Stimulated activated CD4-positive, alpha-beta T cell treated with anti-CD3 and anti-CD28 coated beads, Interleukin-1b, Interleukin-23, amount 100 ng/mL, for 1 hour (primary cell): ENCODE measurements at places on chromosomes 4 and X.

- DNase-seq, result no peak
These were observed 3.4 kb downstream of the YTHDC1 start for GRCh38 chr4:68346461-68346860.

DNA sequence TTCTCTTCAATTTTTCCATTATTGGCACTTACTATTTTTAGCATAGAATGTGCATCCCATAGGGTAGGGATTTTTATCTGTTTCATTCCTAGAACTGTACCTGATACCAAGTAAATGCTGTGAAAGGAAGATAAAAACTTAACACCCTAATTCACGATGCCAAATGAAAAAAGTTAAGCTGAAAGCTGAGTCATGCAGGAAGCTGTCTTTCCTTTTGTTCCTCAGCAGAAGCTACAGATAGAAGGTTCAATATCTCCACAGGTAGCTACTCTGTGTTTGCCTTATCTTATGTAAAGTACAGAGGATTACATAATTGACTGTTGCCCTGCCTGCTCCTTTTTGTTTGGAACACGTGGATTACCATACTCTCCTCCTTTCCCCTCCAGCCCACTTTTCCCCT is 77.0 kb downstream of the LRP2BP start:
- DNase-seq, result no peak

DNA sequence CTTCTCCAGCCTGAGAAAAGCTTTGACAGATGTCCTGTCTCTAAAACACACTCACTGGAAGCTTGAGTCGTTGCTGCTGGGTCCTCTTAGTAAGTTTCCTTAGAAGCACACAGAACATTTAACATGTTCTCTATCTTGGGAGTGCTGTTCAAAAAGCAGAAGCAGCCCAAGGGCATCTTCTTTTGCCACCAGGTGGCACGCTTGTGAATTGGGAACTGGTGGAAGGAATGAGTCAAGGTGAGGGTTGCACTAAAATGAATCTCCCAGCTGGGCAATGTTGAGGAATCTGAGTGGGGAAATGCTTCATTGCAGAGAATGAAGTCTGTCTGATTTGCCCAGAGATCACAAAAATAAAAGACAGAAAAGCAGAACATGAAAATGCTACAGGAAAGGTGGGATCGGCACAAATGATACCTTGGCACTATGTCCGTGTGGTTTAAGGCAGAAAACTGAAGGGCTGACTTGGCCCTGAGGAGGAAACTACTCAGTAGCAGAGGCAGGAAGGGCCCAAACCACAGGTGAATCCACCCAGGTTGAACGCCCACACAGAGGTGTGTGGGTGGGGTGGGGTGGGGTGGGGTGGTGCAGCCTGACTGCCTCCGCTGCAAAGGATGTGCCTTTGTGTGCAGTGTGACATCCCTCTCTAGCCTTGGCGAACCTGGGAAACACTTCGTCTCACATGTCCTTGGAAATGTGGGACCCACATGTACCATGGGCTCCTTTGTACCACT is 26.0 kb downstream of the KIT start:
- DNase-seq, result peak; percentile 16

- DNase-seq, result no peak
These were observed 285.0 kb upstream of the AADAT start for GRCh38 chr4:170374770-170375169.

DNA sequence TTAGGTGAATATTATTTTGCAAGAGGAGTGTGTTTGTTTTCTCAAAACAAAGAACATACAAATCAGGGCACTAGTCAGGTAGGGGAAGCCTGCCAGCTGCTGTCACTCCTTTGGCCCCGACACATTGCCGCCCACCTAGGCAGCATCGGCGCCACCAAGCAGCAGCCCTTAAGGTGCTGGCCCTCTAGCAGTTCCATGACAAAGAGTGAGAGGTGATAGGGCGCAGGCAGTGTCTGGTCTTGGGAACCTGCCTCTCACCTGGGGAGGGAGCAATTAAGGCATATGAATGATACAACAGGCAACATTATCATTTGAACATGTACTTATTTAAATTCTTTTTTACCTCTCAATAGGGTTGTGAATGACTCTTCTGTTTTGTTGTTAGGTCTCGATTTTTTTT is 135.1 kb downstream of the PLS3 start:
- no peak for DNase-seq

GRCh38 chr4:183846951-183847350 is 58.2 kb upstream of the STOX2 start:
- DNase-seq, result no peak

GRCh38 chr4:124092541-124092984 is 620.0 kb downstream of the ANKRD50 start:
- no peak for DNase-seq

- no peak for DNase-seq
These were observed 21.2 kb upstream of the COX18 start for GRCh38 chr4:73090738-73091137.

DNA sequence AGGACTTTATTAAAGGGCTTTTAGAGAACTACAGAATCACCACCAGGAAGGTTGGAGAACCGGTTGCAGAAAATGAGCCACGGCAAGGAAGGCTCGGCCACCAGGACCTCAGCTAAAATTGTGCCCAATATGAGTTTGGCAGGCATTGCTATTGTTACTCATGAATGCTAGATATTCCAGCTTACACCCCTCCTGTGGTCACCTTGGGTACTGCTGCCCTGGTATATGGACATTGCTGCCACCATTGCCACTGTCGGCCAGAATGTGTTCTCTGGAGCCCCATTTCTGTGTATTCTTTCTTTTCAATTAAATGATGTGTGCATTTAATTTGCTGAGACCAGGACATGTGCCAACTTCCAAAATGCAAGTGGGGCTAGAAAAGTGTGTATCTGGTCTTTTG is 626.7 kb upstream of the BOD1L1 start:
- no peak for DNase-seq

DNA sequence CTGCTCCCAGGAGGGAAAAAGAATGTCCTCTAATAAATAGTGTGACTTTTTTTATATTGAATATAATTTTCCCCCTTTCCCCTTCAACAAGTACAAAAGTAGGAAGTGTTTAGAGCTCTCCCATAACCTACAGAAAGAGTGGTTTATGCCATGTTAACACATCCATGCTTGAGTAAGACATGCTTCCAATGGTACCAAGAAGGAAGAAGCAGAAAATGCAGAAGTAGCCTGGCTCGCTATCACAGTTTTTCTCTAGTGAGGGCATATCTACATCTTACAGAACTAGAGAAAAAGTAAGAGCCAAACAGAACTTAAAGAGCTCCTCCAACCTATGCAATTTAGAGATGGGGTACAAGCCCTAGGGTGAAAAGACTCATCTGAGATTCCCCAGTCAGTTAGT is 82.5 kb downstream of the ARHGEF9 start:
- DNase-seq, result no peak

- DNase-seq, result no peak
These were observed 109.9 kb downstream of the RAPGEF2 start for GRCh38 chr4:159212675-159213293.

GRCh38 chr4:11843340-11843739 is 414.6 kb upstream of the HS3ST1 start:
- no peak for DNase-seq

- DNase-seq, result no peak
These were observed 21.4 kb downstream of the SOD3 start for GRCh38 chr4:24816797-24817196.

DNA sequence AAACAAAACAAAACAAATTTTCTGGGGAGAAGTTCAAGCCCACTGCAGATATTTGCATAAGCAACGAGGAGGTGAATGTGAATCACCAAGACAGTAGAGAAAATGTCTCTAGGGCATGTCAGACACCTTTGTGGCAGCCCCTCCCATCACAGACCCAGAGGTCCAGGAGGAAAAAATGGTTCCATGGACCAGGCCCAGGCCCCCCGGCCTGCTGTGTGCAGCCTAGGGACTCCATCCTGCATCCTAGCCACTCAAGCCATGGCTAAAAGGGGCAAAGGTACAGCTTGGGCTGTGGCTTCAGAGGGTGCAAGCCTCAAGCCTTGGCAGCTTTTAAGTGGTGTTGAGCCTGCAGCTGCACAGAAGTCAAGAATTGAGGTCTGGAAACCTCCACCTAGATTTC is 54.0 kb downstream of the LPAR4 start:
- no peak for DNase-seq

DNA sequence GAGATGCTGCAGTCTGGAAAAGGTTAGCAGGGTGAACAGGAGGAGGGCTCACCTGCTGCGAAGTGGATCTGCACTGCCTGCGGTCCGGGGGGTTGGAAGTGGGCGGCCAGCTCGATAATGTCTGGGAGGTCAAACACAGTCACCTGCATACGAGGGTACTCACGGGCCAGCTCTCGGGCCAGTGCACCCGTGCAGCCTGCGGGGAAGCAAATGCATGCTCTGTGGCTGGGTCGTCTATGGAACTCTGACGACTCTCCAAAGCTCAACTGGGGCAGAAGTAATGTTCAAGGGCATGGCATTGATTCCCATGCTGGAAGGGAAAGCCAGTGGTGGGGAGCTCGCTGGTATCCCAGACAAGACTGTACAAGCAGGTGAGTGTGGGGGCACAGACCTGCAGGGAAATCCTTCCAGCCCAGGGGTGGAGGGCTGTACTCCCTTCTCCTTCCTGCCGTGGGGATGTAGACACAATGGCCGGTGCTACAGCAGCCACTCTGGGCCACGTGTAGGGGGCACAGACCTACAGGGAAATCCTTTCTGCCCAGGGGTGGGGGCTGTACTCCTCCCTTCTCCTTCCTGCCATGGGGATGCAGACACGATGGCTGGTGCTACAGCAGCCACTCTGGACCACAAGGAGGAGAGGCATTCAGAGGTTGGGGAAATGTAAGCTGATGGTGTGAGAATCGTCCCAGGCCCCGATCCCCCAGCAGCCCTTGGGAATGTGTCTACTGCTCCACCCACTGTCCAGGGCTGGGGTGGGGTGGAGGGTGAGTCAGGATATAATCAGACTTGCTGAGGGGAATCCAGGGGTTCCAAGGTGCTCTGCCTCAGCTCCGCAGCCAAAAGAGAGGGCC is 26.2 kb upstream of the SLC25A6 start:
- DNase-seq, result no peak

DNA sequence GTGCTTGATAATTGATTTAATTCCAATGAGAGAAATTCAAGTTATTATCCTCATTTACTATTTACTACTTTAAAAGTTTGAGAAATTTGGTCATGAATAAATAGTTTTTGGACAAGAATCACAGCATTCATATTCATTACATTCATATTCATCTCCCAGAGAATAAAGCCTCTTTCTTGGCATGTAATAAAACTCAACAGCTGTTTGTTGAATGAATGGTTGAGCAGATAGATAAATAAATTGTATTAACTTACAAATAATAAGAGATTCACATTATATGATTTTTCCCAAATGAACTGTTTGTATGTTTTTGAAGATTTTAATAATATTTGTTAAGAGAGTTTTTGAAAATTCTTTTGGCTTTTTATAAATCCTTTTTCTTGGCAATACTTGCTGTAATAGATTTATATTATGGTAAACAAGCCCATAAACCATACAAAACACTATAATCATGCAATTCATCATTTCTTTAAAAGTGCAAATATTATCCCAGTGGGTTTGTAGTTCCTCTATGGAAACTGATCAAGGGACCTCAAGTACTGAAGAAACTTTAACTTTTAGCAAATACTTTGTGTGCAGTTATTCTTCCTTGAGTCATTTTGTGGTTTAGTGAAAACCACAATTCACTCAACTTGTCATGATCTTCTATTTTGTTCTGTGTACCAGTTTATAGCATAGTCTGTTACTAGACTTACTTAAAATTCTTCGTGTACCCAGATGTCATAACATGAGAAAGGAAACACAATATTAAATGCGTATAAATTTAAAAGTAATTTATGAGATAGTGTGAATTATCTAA is 371.8 kb downstream of the ADGRL3 start:
- no peak for DNase-seq

DNA sequence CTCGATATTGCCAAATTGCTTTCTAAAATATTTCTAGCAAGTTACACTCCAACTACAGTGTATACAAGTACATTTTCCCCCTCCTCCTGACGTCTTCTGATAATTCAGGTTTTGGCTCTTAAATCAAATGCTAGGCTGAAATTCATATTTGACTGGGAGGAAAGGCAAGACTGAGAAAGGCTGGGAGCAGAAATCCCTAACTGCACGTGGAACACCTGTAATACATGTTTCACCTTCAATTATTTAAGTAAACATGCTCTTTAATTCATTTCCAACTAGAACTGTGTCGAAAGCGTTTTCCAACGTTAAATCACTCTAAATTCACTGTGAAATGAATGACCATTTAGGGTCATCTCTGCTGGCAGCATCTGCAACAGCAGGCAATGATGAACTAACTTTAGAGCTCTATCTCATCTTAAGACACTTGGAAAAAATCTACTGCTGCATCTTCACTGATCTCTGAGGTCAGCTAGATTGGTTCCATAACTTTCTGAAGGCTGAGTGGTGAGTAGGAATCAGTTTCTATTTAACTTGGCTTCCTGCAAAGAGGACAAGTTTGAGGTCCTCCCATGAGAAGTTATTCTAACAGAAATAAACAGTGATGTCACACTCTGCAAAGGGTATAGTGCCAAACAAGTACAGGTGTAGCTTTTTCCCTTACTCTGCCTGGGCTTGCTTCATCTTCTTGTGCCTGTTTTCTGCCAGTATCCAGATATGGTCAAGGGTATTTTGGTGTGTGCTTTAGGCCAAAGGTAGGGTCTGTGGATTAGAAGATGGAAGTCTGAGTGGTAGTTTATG is 144.3 kb upstream of the PAK3 start:
- DNase-seq, result no peak

- DNase-seq, result no peak
These were observed 233.8 kb downstream of the IL15 start for GRCh38 chr4:141870152-141870551.

- no peak for DNase-seq
These were observed 16.0 kb upstream of the MID1 start for GRCh38 chrX:10636337-10636736.

DNA sequence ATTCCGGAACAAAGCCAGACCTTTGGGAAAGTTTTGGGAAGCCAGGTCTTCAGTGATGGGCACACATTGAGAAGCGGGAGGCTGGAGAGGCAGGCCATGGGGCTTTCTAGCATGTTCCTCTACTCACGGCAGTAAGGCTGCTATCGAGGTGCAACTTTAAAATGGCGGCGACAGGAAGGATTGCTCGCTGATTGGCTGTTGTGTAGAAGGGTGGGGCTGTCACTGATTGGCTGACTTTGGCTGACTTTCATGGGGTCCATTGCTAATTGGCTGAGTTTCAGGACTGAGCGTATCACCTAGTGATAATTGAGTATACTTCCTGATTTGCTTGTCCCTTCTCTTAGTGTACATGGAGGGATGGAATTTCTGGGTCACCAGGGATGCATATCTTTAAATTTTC is 19.7 kb upstream of the GLOD5 start:
- no peak for DNase-seq

GRCh38 chrX:8636497-8636896 is 95.4 kb downstream of the ANOS1 start:
- no peak for DNase-seq

GRCh38 chr4:144627663-144628076 is 18.3 kb upstream of the HHIP start:
- DNase-seq, result no peak

- no peak for DNase-seq
These were observed 38.8 kb upstream of the DHRSX start for GRCh38 chrX:2539586-2539985.

DNA sequence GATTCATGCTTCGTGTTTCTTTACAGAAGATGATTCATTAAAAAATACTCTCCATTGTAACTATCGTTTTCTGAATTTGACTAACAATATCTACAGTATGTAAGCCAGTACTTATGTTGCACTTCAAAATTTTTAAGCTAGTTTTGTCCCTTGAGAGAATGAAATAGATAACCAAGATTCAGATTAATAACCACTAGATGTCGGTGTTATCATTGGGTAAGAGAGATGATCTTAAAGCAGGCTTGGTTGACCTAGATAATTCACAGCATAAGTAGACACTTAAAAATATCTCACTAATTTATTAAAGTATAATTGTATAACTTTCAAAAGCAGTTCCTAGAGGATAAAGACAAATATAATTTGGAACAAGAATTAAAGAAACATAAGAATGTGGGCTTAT is 430.9 kb downstream of the C4orf33 start:
- no peak for DNase-seq
